ENCODE measurements at places on chromosomes 5 and 9. TPM values are rescaled to one million over a fixed set of nuclear protein-coding genes. Genes with fewer than 3 reads are reported as not detected.
A peak's percentile ranks its signal among the peaks of the same experiment; 100 is the strongest.

DNA sequence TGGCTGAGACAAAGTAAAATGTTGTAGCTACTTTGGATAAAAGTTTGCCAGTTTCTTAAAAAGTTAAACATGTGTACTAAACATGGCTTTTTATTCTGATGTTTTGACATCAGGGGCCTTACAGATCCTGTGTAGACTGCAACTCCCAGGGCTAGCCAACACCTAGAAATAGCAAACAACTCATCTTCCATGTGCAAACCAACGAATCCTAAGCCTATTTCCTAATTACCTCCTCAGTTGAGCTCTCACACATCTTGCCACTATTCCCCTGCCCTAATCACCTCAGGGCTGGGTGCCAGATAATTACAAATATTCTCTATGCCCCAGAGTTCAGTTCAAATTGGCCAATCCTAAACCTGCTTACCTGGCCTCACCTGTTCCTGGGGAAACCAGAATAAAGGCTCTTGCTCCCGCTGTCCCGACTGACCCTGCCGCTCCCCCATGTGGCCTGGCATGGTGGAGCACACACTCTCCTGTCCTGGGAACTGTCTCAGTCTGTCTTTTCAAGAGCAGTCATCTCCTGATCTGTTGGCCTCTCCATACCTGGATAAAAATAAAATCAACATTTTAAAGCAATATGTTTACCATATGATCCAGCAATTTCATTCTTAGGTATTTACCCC lies 37.1 kb upstream of the FAM169A start:
- H3K27ac ChIP-seq: no peak overlapping the region
- no peaks in the 10 kb centered on the region for H3K36me3 ChIP-seq
- peak; percentile 45 for DNase-seq
- H3K27me3 ChIP-seq: no peaks in the 10 kb centered on the region
- no peaks in the 10 kb centered on the region for H3K4me1 ChIP-seq

Gene SLC36A2
- not detected for total RNA-seq

DNA sequence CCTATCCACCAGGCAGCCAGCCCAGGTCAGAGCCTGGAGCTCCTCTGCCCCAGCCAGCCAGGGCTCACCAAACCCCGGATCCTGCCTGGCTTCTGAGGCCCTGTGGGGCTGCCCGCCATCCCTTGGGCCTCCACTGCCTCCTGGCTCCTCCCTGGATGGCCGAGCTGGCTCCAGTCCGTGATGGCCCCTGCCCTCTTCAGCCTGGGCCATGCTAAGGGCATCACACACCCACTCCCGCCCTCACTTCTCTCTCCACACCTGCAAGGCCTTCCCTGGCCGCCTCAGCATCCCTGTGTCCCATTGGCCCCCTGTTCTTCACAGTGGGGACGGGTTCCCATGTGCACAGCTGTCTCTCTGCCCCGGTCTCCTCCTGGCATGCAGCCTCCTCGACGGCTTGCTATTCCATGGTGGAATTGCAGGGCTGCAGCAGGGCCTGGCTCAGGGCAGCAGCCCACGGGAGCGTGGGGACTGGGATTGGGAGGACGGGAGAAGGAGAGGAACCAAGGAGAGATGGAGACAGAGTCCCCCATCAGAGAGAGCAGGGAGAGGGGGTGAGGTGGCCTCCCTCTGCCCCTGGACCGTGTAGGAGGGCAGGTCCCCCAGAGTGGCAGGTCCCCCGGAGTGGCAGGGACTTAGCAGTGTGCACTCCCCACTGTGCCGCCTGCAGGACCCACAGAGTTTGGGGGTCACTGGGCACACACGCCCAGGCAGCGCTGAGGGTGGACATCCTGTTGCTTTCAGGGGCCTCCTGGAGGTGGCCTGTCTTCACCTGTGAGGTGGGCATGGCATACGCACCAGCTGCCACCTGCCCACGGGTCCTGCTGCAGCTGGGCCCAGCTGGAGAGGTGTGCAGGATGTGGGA lies 16.7 kb upstream of the RNU6ATAC start:
- H3K4me1 ChIP-seq: peaks cover 28% of the 10 kb centered on the region
- H3K27me3 ChIP-seq: no peaks in the 10 kb centered on the region
- H3K27ac ChIP-seq: no peak overlapping the region

- peaks cover 54% of the 10 kb centered on the region for H3K36me3 ChIP-seq
- H3K4me1 ChIP-seq: peaks cover 62% of the 10 kb centered on the region
- peak; percentile 66 for DNase-seq
- H3K4me3 ChIP-seq: peak overlapping the region; percentile 98
Observed at GRCh38 chr9:92968081-92968480, 20.8 kb downstream of the FGD3 start.

Gene CYLC2
- total RNA-seq: not detected

Gene GPR150
- 0.45 TPM for total RNA-seq

DNA sequence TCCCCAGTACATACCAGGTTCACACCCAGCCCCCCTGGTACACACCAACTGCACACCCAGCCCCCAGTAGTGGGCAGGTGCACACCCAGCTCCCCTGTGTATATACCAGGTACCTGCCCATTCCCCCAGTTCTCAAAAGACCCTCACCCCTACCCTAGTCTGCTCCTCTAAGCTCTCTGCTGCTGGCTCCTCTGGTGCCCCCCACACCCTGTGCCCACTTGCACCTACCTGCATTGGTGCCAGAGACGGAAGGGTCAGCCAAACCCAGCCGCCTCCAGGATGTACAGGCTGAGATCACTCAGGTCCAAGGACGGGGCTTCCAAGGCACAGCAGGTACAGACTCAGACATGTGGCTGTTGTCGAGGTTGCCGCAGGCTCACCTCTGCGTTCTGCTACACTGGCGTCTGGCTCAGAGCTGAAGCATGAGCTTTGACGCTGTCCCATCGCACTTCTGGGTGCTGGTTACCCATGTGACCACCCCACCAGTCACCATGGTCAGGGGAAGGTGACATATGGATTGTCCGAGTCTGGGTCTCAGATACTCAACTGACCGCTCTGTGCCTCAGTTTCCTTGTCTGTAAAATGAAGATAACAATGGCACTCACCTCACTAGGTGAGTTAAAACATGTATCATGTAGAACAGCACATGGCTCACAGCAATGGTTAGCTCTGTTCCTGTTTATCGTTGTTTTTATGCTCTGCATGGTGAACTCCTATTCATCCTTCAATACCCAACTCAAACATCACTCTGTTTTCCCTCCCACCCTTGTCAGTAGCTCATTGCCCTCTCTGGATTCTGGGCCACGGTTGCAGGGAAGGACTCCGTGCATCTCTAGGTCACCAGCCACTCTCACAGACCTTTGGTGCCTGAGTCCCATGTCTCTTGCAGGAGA lies 45.3 kb upstream of the SUSD3 start:
- H3K4me1 ChIP-seq: peaks cover 6% of the 10 kb centered on the region
- H3K27ac ChIP-seq: peak overlapping the region; percentile 11
- DNase-seq: no peak
- peaks cover 32% of the 10 kb centered on the region for H3K36me3 ChIP-seq

- no peak overlapping the region for H3K27ac ChIP-seq
- peaks cover 14% of the 10 kb centered on the region for H3K36me3 ChIP-seq
- H3K27me3 ChIP-seq: no peaks in the 10 kb centered on the region
Observed at GRCh38 chr9:5321058-5321457, 16.5 kb upstream of the RLN2 start.

DNA sequence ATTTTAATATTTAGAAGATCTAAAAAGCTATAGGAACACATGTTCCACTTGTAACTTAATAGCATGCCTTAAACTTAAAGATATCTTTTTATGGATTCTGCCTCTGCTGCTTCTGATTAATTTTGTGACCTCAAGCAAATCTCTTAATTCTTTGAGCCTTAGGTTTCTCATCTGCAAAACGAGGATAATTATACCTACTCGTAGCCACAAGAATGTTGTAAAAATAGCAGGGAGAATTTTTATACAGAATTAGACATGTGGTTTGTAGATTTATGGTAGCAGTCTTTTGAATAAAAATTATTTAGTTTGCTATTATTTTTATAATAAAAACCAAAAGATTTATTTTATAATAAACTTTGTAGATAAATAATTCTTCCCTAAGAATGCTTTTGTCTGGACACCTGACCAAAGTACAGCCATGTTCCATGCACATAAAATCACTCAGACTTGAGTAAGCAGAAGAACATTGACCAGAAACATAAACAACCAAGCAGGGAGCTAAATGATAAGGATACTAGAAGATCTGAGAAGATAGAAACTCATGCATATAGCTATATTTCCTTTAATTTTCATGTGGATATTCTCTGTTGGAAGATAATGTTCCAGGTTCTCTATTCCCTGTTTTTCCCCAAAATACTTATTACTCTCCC lies 18.5 kb downstream of the C9orf85 start:
- no peak overlapping the region for H3K27ac ChIP-seq
- no peak overlapping the region for H3K4me3 ChIP-seq
- peaks cover 13% of the 10 kb centered on the region for H3K36me3 ChIP-seq
- H3K27me3 ChIP-seq: no peaks in the 10 kb centered on the region
- H3K4me1 ChIP-seq: peaks cover 11% of the 10 kb centered on the region
